ENCODE measurements at places on chromosomes 3 and 15.

DNA sequence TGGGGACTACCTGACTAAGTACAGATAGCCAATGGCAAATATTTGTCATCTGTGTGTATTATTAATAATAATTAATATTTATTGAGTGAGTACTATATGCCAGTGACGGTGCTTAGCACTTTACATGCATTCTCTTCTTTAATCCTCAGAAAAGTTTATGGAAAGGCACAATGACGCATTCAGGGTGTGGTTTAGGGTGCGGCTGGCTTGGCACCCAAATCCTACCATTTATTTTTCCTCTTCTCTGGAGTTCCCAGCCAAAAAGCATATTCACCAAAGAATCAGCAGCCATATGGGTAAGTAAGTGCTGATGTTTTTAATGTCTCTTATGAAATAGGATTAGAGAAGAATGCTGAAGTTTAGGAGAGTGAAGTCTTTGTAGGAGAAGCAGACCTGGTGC is 140.4 kb upstream of the TP63 start:
- DNase-seq, result no peak

- no peak for DNase-seq
Observed at GRCh38 chr3:45665101-45665572, 24.1 kb upstream of the SACM1L start.

DNA sequence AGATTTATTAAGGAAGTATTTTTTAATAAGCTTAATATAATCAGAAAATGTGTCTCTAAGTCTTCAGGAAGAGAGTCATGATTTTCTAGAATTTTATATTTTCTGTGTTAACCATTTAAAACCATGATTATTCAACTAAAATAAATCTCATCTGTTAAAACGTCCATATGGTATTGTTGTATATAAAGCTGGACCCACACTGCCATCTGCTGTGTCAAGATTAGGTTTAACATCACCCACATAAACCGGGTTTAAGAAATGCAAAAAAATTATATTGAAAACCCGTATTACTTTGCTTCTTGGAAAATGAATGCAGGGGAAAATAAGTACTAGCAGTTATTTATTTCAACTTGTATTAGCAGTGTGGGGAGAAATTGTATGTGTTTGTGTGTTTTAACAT is 9.5 kb upstream of the CCDC66 start:
- no peak for DNase-seq

GRCh38 chr15:62902821-62903220 is 139.7 kb upstream of the TPM1 start:
- DNase-seq, result no peak

- DNase-seq, result no peak
Observed at GRCh38 chr3:106302451-106303221, 433.8 kb upstream of the CBLB start.

- no peak for DNase-seq
Observed at GRCh38 chr15:76588811-76589747, 252.5 kb downstream of the ISL2 start.

DNA sequence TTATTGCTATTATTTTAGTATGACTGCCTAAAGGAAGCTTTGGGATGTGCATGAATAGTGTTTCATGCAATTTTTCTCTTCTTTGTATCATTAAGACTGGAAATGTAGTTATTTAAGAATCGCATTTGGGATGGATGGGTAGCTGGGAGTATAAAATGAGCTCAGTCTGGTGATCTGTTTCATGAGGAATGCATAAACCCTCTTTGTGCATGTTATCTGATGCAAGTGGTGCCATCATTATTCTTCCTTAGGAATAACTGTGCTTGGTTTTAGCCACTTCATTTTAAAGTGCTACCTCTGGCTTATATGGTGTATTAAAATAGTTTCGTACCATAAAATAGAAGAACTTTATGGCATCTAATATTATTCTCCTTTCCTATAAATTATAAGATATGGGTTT is 535.6 kb downstream of the GRM7 start:
- DNase-seq, result no peak

- no peak for DNase-seq
Observed at GRCh38 chr3:14780927-14781507, 37.7 kb upstream of the FGD5 start.

GRCh38 chr3:190575437-190576185 is 61.7 kb downstream of the IL1RAP start:
- peak; percentile 33 for DNase-seq

All from globus pallidus (tissue), 1 donor.